ENCODE measurements at places on chromosomes 3 and 15.

DNA sequence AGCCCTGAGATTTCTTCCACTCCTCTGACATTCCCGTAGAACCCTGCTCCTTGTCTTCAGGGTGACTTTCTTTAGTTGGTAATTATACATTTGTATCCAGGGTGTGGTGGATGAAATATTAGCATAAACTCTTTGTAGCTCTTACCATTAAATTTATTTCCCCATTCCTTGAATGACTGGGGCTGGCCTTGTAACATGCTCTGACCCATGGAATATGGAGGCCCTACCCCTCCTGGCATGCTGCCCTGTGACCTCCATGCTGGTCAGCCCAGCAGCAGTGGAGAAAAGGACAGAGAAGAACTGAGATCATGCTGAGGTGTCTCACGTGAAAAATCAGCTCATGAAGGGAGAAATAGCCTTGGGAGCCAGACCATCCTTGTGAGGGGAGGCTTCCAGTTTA, 96.1 kb upstream of the PROK2 start:
- DNase-seq: no peak

GRCh38 chr3:30286007-30286669, 320.3 kb upstream of the TGFBR2 start:
- peak; percentile 70 for DNase-seq

- DNase-seq: no peak
Observed at GRCh38 chr15:40466426-40467260, 4.1 kb upstream of the CHST14 start.

DNA sequence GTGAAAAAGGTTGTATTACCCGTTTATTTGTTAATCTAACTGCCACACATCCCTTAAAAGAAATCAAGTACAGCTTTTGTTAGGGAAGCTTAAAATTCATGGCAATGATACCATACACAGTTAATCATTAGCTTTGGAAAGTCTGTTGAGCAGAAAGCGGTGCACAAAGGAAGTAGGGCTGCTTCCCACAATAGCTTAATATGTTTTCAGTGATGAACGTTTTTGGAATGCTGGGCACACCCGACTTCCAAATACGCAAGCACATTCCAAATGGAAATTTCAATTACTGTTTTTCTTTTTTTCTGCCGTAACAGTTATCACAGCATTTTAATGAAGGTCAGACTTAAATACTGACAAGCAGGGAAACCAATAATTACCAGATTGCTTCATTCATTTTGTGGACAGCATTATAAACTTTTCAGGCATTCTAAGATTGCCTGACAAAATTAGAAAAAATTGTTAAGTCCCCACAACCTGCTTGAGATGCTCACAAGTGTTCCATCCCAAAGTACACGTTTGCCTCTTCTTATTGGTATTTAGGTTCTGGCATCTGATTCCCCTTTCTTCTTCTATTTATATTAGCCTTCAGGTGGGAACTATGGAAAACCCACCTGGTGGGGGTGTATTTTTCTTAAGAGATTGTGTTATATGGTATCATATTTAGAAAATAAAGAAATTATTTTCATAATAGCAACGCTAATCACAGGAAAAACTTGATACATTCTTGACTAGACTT, 1.1 kb upstream of the ECT2 start:
- DNase-seq: peak; percentile 75

DNA sequence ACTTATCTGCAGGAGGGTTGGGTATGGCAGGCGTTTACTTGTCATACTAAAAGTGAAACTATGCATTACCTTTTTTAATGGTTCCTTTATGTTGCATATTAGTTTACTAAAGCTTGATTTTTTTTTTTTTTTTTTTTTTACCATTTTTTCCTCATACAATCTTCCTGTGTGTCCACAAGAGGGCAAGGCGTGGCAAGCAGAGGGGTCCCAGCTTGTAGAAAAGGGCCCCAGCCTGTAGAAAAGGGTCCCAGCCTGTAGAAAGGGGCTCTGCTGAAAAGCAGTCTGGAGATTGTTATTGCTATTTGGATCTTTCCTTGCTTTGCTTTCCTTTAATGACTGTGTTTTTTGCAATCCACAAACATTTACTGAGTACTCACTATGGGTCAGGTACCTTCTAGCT, 21.9 kb downstream of the MKRN2 start:
- DNase-seq: no peak

- DNase-seq: no peak
Observed at GRCh38 chr3:194279701-194280360, 71.3 kb downstream of the CPN2 start.

DNA sequence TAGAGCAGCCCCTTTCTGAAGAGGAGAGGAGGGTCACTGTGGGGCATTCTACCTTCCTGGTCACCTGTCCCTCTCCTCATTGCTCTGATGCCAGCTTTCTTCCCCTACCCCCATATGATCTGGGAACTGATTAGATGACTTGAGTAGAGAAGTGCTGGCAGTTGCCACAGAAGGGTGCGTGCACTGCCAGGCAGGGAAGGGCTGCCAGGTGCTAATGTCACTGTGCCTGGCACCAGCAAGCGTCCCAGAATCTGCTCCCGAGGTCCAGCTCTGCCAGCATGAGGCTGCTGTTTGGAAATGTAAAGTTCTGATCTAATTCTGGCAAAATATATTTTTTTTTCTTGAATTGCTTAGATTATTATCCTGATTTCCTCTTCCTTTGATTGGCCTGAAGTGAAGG, 52.8 kb downstream of the PPM1L start:
- no peak for DNase-seq

DNA sequence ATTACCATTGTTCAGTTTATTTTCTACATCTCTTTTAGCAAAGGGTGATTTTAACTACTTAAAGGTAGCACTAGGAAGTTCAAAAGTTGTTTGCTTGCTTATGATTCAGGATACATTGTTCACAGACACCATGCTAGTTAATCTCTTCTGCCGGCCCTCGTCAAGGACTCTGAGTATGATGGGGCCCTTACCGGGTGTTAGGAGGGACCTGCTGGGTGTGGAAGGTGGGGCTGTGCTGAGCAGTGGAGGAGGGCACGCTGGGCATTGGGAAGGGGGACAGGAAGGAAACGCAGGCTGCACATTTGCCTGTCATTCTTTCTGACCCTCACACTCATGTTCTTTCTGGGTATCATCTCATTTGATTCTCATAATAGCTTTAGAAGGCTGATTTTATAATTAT, 65.1 kb upstream of the MYZAP start:
- DNase-seq: no peak

- DNase-seq: no peak
Observed at GRCh38 chr3:130341388-130341787, 4.1 kb upstream of the COL6A5 start.

GRCh38 chr3:154060238-154061000, 60.8 kb upstream of the ARHGEF26 start:
- peak; percentile 11 for DNase-seq

GRCh38 chr3:13077431-13078162, 4.4 kb upstream of the IQSEC1 start:
- no peak for DNase-seq

DNA sequence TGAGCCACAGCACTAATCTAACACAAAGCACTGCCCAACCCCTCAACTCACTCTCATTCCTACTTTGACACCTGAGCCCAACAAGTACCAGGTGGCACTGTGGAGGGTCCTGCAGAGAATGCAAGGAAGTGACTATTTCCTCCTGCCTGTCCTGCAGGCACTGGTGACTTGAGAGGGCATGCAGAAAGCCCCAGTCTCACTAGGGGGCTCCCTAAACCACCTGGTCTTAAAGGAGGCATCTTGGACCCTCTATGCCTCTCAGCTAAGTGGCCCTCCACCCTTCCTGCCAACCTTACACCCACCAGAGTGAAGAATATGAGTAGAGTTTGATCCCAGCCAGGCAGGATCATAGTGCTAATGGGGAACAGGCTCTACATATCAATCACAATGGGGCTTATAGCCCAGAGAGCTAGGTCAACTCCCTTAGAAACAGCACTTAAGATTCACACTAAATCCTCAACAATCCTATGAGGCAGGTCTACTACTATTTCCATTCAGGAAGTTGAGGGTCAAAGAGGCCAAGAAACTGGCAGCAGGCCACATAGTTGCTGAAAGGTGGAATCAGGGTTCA, 15.2 kb downstream of the TRAIP start:
- no peak for DNase-seq

DNA sequence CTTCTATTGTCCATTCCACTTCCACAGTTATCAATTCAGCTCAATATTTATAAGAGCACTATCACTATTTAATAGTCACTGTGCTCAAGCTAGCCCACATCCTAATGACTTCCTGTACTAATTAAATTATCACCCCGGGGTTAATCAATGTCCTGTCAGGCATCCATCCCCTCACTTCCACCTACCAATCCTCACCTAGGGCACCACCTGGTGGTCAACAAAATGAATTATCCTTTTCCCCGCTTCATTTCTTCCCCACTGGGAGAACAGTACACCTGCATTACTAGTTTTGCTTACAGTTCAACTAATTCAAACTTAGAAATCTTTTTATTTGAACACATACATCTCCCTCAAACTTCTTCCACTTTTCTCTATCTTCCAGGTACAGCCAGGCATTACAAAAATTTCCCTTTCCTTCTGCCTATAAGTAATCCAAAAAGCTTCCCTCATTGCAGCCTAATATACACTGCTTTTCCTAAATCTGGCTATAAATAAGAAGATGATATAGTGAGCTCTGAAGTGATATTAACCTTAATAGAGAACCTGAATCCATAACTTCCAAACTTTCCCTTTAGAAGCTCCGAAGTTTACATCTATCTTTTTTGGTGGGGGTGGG, 68.5 kb downstream of the TMCC1 start:
- DNase-seq: peak; percentile 59
